Activated T-helper 1 cell treated with anti-CD3 and anti-CD28 coated beads, Interleukin-2, amount 50 U/mL, for 16 hours (primary cell): ENCODE measurements at places on chromosomes 3 and 15.

DNA sequence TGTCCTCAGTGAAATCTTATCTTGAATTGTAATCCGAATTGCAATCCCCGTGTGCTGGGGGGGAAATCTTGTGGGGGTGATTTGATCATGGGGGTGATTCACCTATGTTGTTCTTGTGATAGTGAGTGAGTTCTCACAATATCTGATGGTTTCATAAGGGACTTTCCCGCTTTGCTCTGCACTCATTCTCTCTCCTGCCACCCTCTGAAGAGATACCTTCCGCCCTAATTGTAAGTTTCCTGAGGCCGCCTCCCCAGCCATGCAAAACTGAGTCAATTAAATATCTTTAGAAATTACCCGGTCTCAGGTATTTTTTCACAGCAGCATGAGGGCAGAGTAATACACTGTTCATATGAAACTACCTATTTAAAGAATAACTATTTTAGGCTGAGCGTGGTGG, 304.1 kb upstream of the EPHA6 start:
- DNase-seq, result no peak

DNA sequence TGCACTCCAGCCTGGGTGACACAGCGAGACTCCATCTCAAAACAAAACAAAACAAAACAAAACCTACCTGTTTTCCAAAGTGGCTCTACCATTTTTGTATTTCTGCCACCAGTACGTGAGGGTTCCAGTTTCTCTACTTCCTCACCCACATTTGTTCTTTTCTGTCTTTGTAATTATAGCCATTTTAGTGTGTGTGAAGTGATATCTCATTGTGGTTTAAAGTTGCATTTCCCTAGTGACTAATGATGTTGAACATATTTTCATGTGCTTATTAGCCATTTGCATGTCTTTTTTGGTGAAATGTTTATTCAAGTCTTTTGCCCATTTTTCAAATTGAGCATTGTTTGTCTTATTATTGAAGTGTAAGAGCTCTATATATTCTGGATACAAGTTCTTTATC, 50.7 kb downstream of the TRA2B start:
- no peak for DNase-seq

DNA sequence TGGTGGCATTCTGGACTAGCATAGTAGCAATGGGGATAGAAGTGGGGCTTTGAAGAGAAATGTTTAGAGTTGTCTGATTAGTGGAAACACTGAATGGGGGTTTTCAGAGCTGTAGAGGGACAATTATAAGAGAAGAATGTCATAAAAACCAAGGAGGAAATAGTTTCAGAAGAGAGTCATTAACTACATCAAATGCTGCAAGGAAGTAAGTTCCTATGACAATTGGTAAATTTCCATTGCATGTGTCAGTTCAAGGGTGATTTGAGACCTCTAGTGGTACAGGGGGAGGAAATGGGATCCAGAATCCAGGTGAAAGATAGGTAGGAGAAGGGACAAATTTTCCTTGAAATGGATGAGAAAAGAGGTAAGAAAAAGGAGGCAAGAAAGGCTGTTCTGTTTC, 68.3 kb upstream of the TBC1D5 start:
- DNase-seq, result no peak

DNA sequence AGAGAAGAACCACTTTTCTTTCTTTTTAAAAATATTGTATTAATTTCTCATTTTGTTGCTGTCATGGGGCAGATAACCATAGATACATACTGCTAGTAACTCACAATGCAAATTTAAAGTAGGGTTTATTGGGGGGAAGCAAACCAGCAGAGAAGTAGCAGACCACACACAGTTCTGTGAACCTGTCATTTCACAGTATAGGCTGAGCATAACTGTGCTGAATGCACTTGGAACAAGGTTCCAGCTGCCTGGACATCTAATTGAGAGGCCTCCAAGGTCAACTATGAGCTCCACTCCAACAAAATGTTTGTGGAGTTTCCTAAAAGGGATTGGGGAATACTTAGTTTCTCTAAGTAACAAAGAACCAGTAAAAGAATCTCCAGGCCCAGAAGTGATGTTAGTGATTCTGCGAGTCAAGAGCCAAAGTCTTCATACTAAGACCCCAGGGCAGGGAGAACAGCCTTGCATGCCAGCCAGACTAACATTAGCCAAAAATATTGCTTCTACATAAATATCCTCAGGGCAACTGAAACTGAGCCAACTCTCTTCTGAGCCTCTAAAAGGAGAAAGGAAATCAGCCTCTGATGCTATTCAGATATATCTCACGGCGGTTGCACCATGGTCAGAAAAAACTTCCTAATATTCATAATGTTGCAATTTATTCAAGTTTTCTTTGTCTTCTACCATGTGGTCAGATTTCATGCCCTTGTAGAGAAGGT, 856.4 kb upstream of the ALCAM start:
- DNase-seq, result no peak

DNA sequence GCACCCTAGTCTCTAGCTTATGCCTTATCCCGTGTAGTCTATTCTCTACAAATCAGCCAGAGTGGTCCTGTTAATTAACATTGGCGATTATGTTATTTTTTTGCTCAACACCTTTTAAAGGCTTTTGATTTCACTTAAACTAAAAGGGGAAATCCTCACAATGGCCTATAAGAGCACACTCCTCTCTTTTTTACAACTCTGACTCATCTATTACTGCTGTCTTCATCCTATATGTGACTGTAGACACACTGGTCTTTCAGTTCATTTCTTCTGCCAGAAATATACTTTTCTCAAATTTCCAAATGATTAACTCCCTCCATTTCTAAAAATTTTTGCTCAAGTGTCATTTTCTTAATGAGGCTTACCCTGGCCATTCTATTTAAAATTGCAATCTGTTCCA, 143.4 kb downstream of the NSUN3 start:
- DNase-seq, result no peak
